ENCODE measurements at places on chromosomes 1 and 21.

- no peak for DNase-seq
Observed at GRCh38 chr1:200640963-200641401, 20.4 kb upstream of the KIF14 start.

GRCh38 chr1:213123536-213123935 lies 72.5 kb downstream of the RPS6KC1 start:
- DNase-seq, result no peak

- no peak for DNase-seq
Observed at GRCh38 chr1:12648741-12649140, 4.9 kb downstream of the AADACL4 start.

DNA sequence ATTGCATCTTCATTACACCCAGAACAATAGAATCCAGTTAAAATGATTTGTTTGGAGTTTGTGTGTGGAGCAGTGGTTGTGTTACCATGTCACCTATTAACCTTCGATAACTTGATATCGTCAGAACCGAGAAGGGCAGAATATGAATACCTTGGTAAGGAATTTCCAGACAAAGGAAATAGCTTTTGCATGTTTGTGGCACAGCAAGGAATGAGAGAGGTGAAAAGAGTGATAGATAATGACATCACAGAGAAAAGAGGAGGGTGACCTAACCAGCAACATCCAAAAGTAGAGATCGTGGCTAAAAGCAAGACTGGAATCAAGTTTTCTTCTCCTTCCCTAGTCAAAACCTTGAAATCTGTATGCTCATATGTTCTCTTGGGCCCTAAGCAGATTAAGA lies 244.6 kb upstream of the NEGR1 start:
- DNase-seq, result no peak

GRCh38 chr1:8374812-8375211 lies 56.9 kb downstream of the SLC45A1 start:
- DNase-seq, result peak; percentile 12

DNA sequence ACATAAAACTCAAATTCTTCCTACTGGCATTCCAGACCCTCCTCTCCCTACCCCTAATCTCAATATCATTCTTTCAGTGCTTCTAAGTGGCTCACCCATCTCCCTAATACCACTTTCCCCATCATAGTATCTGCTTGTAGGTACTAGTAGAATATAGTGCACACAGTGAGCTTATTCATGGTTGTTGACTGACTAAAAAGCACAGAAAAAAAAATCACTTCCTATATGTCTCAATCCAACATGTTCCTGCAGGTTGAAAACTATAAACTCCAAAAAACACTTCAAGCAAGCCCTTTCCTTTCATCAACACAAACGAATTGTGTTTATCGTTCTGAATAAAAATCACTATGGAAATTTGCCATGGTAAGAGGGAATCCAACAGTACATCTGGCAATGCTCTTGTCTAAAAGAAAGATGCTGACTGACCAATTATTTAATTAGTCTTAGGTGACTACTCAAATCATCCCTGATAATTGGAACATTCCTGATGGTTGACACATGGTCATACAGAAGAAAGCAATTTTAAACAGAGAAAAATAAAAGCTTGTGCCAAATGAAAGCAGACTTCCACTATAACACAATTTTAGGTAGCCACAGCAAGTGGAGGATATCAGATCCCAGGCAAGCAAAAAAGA lies 87.1 kb downstream of the NDUFS5 start:
- no peak for DNase-seq

DNA sequence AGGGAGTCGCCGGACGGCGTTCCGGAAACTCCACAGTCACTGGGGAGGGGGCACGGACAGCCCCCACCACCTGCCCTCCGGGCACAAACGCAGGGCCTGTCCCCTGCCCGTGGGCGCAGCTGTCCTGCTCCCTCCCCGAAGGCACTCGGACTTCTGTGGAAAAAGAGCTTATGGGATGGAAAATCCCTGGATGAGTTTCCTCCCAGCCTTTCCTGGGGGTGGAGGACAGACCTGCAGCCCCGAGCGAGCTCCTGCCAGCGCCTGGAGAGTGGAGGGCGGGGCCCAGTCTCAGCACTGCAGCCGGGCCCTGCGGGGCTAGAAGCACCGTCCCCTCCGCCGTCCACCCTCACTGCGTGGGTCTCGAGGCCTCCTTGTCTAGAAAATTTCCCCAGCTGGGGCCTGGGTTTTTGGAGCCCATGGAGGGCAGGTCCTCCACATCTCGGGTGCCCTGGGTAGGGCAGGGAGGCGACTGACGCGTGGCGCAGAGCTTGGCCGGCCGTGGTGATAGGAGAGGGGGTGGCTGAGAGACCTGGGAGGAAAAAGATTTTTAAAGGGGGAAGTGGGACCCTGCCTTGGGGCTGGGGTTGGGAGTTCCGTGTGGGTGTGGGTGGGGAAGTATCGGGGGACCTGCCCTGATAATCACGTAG lies 6.4 kb upstream of the COL6A1 start:
- DNase-seq, result no peak

DNA sequence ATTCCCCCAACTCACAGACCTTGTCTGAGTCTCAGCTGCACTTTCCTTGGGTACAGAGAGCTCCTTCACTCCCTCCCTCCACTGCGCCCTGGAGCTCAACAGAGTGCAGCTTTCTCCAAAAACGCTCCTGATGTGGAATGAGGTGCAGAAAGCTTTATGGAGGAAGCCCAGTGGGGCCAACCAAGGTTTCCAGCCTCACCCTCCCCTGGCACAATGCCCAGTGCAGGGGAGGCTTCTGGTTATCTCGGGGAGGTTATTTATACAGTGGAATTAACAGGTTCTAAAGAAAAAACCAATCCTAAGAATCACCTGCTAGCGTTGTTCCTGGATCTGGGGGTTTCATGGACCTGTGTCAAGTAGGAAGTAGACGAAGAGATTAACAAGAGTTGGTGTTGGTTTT lies at the start of gene ITLN1:
Gene ITLN1, minus strand, starts transcription at position 139 of the 400 bp plus-strand sequence. CDS start 303 bp downstream, outside the sequence.
- DNase-seq, result no peak

DNA sequence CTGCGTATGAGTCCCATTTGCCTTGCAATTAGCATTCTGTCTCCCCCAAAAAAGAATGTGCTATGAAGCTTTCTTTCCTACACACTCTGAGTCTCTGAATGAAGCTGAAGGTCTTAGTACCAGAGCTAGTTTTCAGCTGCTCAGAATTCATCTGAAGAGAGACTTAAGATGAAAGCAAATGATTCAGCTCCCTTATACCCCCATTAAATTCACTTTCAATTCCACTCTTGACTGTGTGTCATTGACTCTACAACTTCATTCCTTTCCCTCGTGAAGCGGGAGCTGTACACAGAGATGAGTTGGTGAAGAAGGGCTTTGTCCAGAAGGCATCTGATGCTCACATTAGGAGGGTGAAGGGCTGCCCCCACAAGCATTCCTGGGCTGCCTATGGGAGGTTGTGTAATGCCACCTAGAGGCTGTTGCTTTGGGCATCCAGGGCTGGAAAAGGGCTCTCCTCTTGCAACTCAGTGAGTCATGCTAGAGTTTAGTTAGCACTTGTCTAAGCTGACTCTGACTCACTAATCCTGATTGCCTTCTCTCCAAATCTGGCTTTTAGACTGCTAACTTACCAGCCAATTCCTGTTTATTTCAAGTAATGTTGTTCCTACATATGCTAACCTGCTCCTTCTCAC lies 1.8 kb downstream of the SPRR1B start:
- DNase-seq, result no peak

- no peak for DNase-seq
Observed at GRCh38 chr1:15272782-15273127, 25.7 kb downstream of the FHAD1 start.

GRCh38 chr1:235882816-235883215 lies 16.1 kb upstream of the LYST start:
- DNase-seq, result no peak

DNA sequence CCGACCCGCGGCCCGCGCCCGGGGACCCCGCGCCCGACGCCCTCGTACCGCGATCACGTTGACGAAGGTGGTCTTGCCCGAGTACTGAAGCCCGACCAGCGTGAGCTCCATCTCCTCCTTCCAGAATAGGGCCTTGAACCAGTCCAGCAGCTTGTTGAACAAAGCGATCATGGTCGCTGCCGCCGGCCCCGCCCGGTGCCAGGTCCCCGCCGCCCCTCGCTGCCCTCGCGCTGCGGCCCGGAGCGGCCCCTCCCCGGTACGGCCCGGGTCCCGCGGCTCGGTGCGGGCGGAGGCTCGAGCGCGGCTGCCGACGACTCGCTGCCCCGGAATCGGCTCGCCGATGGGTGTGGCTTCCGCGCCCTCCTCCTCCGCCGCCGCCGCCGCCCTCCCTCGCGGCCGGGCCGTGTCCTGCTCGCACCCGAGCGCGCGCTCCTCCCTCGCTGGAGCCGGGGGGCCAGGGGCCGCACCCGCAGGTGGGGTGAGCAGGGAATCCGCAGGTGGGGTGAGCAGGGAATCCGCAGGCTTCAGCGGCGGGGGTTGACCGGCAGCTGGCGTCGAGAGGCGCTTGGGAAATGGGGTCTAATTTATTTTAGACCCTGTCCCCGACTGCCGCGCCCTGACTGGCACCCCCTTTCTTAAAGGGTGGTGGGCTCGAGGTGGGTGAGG lies at the start of gene ARL8A:
Gene ARL8A, minus strand, starts transcription at position 336 of the 666 bp plus-strand sequence. Its CDS starts 165 bp downstream, at position 171.
- DNase-seq, result no peak

DNA sequence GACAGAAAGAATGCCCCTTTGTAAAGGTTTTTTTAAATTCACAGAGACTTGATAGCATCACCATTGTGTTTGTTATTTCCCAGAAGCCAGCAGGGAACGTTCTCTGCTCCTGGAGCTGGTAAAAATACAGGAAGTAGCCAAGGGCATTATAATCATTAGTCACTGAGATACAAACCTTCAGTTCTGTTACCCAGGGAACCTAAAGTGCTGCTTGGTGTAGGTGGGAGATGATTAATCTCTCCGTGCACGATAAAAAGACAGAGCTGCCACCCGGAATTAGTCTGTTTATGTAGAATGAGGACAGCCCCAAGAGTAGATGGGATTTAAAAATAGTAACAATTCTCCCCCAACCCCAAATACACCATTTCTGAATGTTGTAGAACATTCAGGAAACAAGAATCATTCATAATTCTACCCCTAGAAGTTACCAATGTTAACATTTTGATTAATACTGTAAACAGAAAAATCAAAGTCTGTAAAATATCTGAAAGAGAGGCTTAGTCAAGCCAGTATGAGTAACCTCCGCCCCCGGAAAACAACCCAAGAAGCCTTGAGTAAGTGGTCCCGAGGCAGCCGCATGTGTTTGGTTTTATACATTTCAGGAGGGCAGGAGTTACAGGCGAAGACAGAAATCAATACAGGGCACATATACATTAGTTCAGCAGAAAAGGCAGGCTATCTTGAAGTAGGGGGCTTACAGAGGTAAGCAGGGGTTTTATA lies 45.3 kb upstream of the CTBS start:
- peak; percentile 67 for DNase-seq

GRCh38 chr21:34936371-34936789 lies 112.7 kb downstream of the RUNX1 start:
- DNase-seq, result no peak

DNA sequence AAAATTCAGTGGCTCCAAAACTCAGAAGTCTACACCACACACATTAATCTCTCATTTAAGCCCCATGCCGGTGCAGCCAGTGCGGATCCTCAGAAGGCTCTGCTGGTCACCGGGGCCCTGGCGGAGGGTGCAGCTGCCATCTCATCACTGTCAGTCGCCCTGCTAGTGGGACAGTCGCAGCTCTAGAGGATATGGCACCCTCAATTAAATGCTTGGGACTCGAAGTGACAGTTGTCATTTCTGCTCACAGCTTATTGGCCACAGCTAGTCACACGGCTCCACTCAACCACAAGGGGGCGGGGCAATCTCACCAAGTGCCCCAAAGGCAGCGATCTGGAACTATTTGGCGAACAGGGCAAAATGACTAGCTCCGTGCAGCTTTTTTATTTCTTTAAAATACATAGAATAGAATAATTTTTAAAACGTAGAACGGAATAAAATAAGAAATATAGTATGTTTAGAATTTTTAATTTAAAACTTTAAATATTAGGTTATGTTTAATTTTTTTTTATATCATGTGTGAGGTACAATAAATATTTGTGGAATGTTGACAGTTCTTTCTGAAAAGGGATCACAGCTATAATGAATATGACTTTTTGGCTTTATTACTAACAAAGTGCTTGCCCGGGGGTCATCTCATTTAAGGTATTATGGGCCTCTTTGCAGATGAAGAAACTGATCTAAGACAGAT lies 8.0 kb upstream of the MAN1C1 start:
- DNase-seq, result peak; percentile 89

DNA sequence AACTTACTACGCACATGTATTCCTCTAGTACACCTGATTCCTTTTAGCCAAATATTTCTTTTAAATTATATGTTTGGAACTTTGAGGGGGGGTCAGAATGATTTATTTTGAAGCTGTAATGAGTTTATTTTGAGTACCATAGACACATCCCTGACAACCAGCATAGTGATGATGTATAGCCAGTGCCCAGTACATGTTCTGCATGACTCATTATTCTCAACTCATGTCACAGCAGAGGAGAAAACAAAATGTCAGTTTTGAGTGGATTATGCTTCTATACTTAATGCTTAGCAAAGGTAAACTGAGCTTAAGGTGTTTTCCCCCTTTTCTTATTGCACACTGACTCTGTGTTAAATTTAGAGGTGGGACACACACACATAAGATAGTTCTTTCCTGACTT lies 22.4 kb upstream of the LEPR start:
- no peak for DNase-seq

- DNase-seq, result peak; percentile 1
Observed at GRCh38 chr1:230222678-230223077, 155.6 kb downstream of the GALNT2 start.

DNA sequence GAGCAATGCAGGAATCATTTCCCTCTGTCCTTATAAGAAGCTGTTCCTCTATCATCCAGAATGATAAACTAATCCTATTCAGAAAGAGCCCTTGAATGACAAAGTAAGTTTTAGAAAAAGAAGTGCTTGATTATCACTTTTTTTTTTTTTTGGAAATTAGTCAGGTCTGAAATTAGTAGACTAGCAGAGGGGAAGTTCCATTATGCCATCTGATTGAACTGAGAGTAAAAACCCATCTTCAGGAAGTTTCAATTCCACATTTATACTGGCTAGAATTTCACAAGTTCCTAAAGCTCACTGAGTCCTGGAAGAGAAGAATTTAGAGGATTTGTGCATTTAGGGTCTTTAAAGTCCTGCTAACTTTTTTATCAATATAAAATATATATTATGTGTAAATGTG lies 128.8 kb upstream of the COA6 start:
- no peak for DNase-seq
